Activated naive CD4-positive, alpha-beta T cell (primary cell): ENCODE measurements at places on chromosomes 7 and 10.

DNA sequence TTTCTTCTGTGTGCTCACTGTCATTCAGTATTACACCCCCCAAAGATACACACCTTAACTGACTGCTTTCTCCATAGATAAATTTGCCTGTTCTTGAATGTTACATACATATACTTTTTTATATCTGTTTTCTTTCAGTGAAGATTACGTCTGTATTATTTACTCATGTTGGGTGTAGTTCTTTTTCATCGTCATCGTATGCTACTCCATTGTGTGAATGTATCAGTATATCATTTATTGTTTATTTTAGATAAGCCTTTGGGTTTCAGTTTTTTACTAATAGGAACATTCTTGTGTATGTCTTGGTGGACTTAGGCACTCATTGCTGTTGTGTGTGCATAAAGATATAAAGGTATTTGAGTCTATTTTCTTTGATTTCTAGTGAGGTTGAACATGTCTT, 64.4 kb downstream of the SEPTIN7 start:
- DNase-seq = no peak

DNA sequence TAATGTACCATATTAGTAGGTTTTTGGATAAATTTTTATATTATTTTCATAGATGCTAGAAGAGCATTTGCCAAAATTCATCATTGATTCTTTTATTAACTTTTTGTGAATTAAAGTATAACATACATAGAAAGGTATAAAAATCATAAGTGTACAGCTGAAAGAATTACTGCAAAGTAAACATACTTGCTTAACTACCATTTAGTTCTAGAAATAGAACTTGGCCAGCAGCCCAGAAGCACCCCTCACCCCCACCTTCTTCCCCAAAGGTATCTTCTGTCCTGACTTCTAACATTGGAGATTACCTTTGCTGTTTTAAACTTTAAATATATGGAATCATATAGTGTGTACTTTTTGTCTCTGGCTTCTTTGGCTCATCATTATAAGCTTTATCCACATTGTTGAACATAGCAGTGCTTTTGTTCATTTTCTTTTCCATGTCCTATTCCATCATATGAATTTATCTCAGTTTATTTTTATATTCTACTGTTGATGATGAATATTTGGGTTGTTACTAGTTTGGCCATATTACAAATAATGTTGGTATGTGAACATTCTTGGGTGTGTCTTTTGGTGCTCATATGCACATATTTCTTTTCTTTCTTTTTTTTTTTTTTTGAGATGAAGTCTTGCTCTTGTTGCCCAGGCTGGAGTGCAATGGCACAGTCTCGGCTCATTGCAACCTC, 142.8 kb downstream of the ADK start:
- DNase-seq = no peak

DNA sequence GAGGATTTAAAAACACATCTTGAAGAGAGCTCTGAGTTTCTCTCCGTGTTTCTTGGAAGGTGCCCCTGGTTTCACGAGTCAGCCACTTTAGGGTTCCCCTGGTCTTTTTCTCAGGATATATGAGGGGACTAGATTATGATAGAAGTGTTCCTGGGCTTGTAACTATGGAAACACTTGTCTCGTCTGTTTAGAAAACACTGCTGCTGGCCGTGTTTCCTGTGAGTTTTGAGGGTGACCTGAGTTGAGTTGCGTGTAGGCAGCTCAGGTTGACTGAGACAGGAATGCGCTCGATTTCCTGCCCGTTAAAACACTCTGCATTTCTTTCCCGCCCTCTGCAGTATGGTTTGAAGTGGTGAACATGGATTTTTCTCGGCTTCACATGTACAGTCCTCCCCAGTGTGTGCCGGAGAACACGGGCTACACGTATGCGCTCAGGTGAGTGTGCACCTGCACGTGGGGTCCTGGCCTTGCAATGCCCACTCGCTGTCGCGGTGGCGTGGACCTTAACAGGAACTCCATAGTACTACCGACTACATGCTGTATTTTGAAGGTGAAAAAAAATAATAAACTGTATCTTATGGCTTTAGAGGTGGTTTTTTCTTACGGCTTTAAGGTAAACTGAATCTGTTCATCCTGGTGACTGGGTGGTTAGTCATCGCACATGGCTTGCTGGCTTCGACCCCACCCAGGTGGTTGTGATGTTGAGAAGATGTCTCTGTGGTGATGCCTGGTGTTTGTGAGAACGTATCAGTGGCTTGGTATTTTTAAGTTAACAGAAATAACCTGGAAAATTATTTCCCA, at the start of gene SUN1:
Gene SUN1, plus strand, starts transcription at position 310 of the 801 bp plus-strand sequence. Its CDS starts 49 bp downstream, at position 359.
- DNase-seq = no peak

GRCh38 chr10:95531058-95531809, 29.9 kb downstream of the SORBS1 start:
- no peak for DNase-seq

- no peak for DNase-seq
These were observed 45.3 kb upstream of the GTF2I start for GRCh38 chr7:74612015-74612829.

DNA sequence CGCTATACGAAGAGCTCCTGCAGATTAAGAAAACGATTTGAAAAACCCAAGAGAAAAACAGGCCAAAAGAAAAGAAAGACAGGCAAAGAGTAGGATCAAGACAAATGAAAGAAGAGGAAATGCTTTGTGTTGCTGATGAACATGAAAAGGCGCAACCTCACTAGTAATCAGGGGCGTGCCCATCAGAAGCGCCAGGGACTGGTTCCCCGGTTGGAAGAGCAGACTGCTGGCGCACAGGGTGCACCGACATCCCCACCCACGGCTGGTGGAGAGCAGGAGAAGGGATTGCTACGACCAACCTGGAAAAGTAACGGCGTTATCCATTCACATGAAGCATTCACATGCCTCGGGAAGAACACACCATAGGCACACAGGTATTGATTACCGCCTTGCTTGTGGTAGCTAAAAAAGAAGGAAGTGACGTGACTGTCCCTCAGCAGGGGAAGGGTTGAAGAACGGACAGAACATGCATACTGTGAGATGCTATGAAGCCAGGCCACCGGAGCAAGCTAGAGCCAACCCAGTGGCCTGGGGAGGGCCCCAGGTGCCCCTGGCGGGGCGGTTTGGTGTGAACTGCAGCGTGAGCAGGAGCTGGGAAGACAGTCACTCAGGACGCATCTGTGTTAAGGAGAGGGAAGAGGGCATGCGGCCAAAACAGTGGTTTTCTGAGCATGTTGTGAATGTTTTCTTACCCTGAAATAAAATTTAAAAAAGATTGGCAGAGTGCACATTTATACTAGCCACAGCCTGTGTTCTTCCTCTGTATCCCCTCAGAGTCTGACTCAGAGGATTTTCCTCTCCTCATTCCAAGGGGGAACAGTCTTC, 18.3 kb downstream of the AGAP3 start:
- no peak for DNase-seq

DNA sequence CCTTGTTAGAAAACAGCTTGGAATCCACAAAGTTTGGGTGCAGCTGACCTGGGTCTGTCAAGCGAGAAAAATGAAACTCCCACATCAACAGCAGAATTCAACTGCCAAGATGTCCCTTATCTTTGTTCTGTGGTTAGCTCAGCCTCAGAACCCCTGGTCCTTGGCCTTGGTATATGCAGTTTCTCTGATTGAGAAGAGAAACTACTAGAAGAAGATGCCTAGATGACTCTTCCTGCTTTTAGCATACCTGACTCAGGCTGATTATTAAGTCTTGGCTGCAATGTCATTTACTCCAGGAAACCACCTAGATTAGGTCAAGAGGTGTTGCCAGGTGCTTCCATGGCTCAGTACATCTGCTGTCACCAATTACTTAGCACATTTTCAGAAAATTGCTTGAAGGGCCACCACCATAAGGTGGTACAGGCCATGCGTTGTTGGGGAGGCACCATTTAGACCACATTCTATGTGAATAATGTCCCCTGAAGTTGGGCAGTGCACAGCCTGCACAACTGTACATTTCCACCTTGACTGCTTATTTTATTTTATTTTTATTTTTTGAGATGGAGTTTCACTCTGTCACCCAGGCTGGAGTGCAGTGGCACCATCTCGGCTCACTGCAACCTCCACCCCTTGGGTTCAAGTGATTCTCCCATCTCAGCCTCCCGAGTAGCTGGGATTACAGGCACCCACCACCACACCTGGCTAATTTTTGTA, 59.4 kb upstream of the ZNF438 start:
- DNase-seq = no peak

GRCh38 chr7:30062587-30062986, 34.4 kb downstream of the PLEKHA8 start:
- no peak for DNase-seq

DNA sequence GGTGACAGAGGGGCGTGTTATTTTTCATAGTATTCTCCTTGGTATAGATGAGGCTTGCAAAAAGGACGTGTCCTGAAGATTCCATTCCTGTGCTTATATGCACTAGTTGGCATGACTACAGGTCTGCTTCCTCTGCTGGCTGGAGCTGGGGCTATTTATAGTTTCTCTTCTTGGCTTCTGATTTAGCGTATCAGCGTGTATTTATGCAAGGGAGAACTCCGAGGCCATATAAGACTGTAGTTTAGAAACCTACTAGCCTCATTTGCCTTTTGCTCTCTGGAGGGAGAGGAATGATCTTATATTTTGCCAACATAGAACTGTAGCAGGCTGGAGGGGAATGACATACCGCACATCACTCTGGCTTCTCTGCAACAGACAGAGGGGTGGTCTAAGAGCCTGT, 39.7 kb downstream of the CACNB2 start:
- DNase-seq = no peak

GRCh38 chr7:90267263-90267858, 22.4 kb downstream of the CFAP69 start:
- no peak for DNase-seq

DNA sequence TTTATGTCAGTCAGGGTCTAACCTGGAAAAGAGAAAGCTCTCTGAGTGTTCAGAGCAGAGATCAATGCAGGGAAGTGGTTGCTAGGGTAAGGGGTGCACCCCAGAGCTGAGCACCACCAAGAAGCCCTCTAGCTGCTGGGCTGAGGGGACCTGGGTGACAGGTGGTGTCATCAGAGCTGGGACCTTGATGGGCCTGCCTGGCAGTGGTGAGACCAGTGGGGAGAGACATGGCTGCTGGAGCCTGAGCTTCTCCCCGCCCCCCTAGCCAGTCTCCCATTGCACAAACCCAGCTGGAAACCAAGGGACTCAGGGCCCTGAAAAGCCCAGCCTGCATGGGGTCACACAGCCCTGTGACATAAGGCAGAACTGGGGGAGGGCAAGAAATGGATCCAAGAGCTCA, 49.1 kb upstream of the OSBPL3 start:
- DNase-seq = no peak

DNA sequence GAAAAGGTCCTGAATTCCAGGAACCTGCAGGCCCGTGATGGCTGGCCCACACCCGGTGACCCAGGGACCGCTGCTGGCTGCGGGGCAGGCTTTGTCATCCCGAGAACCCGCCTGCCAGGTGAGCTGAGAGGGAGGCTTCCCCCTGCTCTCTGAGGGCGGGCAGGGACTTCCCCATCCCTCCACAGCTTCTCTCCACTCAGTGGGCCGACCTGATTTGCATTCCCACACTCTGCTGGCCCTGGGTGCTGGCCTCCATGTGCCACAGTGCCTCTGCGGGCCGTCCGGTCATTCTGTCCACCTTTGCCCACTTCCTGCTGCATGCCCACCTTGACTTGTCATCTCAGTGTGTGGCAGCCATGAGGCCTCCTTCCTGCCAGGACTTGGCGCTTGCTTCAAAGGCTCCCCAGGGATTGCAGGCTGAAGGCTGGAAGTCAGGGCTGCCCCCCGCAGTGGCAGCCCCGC, 35.3 kb downstream of the PALD1 start:
- no peak for DNase-seq

DNA sequence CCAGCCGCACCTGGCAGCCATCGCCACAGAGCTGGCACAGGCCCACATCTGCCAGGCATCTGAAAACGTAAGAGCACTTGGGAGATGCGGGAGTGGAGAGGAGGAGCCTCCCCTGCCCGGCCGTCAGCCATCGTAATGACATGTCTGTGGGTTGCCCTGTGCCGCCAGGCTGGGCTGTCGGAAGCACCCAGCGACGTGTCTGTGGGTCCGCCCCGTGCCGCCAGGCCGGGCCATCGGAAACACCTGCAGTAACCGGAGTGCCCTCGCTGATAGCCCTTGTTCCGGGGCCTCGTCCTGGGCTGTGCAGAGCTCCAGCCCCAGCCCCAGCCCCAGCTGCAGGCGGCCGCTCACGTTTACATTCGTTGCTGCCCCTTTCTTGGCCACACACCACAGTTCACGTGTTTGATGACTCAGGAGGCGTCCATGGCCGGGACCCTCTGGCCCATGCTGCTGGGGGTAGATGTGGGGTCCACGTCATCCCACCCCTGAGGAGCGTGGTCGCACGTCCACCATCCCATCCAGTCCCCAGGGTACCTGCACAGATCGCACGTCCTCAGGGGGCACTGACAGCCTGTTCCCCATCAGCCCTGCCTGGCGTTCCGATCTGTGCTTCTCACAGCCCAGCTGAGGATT, 30.0 kb upstream of the PRKAR1B start:
- no peak for DNase-seq

- no peak for DNase-seq
These were observed 33.1 kb downstream of the PPIF start for GRCh38 chr10:79380125-79380945.

GRCh38 chr7:55129541-55130394, 111.0 kb downstream of the EGFR start:
- no peak for DNase-seq
